ENCODE measurements at places on chromosomes 7 and 10. TPM values are rescaled to one million over a fixed set of nuclear protein-coding genes. Genes with fewer than 3 reads are reported as not detected.

GRCh38 chr10:11009471-11010308 lies 8.0 kb upstream of the CELF2 start:
- DNase-seq: no peak

GRCh38 chr10:105356626-105357025 lies 715.5 kb downstream of the SORCS3 start:
- DNase-seq: no peak

DNA sequence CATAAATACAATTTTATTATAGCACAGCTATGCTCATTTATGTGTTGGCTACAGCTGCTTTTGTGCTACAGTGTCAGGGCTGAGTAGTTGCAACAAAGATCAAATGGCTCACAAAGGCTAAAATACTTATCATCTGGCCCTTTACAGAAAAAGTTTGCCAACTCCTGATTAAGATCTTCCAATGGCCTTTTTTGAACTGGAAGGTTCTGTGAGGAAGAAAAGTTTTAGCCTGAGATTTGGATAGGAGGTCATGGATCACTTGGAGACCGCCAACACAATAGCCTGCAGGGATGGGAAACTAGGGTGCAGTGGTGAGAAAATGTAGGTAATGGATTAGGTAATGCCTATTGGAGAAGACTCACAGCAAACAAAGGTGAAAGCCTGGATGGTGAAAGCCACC lies 169.8 kb downstream of the NOC3L start:
- DNase-seq: no peak

Gene LDB3
- polyA plus RNA-seq: 0.16 TPM

- no peak for DNase-seq
These were observed 38.8 kb downstream of the ZNF783 start for GRCh38 chr7:149300620-149301285.

DNA sequence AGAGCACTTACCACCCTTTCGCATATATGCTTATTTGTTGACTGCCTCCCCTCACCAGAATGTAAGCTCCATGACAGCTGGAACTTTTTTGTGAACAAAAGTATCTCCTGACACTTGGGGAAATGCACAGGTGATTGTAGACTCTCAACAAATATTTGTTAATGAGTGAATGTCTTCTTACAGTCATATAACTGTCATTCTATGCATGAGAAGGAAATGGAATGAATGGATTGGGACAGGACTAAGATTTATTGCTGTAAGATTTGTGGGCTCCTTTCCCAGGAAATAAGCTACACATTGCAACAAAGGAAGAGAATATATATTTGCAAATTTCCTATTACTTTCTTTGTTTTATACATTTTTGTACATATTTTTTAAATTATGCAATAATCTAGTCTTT lies 48.5 kb downstream of the FEZF1 start:
- DNase-seq: no peak

DNA sequence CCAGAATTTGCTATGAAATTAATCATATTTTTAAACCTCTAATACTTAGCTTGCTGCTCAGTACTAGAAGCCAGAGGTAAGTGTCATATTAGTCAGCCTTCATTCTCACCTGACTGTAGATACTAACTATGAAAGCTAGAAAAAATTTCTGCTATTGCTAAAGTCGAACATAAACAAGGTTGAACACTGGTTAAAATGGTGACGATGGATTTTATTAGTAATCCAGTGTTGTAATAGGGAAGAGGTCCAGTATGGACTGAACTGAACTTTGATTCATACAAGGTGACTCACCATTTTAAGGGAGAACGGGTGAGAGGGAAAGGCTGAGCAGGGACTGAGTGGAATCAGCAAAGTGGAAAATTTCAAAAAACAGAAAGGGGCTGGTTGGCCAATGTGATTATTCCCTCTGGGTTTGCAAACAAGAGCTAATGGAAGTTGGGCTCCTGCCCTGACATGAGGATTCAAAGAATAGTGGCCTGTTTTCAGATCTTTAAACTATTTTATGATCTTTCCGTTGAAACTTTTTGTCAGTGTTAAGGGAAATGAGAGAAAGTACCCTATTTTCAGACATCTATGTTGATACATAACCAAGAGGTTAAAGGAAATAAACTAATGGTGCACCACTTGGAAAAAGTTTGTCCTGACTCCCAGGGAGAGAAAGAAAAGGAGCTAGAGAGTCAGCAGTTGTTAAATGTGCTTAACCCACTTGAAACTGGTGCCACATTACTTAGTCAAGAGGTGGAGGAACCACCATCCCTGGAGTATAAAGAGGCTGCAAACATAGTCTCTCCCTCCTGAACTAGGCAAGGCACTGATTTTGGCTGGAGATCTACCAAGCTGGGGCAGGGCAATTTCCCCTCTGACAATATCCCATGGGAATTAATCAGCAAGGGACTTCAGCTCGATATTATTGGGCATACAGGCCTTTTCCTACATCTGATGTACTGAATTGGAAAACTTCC lies 15.3 kb upstream of the AKR1C1 start:
- DNase-seq: no peak

DNA sequence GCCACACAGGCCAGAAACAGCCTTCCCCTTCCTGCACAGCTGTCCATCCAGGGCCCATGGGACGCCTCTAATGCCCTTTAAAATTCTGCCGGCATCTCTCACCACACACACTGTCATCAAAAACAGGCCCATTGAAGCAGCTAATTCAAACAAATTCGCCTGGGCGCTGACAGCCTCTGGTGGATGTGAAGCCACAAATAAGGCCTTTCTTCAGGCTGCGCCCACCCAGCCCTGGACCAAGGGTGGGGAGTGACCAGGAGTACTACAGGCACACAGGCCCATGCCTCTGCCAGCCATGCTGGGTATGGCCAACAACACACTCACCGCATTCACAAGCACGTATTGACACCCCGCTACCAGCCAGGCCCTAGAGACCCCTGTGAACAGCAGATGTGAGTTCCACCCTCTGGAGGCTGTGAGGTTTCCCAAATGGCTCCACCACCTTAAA lies 54.6 kb downstream of the SLIT1 start:
- DNase-seq: no peak

GRCh38 chr7:104950754-104951153 lies 63.3 kb upstream of the KMT2E start:
- no peak for DNase-seq

- DNase-seq: no peak
These were observed 39.1 kb downstream of the LHPP start for GRCh38 chr10:124500757-124501156.

GRCh38 chr10:70795613-70796012 lies 10.4 kb upstream of the TBATA start:
- no peak for DNase-seq

DNA sequence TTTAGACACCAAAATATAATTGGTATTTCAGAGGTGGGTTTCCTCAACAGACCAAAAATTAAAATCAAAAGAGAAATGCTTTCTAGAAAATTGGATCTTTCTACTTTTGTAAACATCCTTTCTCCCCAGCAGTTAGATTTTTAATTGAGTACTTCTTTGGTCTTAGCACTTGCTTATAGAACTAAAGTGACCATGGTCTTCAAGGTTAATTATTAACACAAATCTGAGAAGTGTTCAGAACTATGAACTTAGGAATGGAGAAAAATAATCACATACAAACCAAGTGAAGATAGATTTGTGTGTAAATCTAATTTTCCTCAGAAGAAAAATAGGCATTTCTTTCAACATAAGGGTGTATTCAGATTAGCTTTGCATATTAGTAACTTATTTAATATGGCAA lies 355.4 kb downstream of the ELMO1 start:
- no peak for DNase-seq

DNA sequence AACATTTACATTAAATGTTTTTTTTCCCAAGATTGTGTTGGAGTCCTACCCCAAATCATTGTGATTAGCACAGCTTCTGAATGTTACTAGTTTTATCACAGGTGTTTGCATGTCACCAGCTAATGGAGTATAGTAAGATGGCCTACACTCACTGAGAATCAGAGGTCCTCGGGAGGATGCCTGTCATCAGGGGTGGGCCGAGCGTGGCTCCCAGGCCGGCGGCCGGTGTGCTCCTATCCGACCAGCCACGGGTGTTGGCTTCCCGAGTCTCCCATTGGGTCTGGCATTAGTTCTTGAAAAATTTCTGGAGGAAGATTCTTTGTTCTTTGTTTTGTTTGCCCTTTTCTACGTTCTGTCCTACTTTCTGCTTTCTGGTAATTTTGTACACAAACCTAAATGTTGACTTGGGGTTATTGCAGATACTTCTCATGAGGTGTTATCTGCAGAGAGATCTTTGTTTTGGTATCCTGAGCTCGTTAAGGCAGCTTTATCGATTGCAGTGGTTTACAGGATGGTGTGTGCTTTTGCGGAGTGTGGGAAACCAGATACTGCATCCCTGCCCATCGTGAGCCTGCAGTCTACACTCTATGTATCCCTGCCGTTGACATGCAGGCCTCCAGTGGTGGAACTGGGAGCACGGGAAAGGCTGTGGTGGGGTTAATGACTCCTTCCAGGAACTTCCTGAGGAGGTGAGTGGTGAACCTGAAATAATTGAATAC lies 67.3 kb upstream of the DNAJB6 start:
- no peak for DNase-seq

DNA sequence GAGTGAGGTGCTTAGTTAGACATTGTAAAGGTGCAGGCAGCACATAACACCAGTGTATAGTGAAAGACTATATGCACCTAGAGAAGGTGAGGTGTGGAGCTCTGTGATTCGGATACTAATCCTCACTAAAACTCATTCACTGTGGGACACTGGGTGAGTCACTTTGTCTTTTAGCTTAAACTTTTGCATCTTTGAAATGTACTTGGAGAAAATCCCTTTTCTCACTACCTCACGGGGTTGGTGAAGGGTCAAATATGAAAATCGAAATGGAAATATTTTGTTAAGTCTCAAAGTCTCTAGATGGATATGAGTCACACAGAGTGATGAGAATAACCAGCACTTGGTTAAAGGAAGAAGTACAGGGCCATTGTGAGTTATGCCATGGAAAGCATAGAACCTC lies 38.0 kb downstream of the MDFIC start:
- DNase-seq: no peak

Gene TMEM139
- polyA plus RNA-seq: 1.7 TPM

DNA sequence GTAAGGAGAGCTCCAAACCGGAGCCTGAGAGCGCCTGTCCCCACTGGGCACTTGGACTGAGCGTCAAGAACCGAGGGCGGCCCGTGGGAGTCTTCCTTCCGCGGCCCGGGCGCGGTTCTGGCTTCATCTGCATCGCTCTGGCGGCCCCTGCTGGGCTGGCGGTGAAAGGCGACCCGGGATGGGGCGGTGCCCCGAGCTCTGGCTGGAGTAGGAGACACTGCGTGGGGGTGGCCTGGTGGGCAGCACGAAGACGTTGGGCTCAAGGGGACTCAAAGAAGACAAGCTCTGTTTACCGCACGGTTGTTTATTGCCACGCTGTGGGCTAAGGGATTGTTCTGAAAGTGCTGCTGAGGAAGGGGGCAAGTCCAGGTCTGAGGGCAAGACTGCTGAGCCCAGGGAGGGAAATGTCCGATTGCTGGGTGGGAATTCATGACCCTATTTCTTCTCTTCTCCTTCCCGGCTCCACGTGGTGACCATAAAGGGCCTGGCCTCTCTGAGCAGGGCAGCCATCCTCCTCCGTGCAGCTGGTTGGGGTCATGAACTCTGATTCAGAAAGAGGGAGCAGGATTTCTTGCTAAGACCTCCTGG lies 29.8 kb downstream of the PLAU start:
- peak; percentile 91 for DNase-seq

Gene ANLN
- polyA plus RNA-seq: 21.6 TPM

DNA sequence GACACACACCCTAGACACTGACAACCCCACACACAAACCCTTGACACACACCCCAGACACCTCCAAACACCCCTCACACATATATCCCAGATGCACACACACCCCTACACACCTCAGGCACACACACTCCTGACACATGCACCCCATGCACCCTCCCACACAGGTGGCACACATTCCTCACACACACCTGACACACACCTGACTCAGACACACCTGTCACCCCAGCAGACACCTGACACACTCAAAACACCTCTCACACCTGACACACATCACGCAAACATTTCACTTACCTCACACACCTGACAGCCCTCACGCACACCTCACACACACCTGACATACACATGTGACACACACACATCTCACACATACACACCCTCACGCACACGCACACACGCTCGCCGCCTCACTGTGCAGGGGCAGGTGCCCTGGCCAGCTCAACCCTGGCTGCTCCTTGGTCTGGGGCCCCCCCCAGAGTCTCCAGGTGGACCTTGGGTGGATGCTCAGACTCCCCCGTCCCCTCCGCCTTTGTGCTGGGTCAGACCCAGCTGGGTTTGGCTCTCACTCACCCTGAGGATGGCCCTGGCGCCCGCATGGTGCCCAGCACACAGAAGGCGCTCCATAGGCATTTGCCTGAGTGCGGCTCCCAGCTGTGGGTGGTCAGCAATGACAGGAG lies 3.1 kb upstream of the CALY start:
- DNase-seq: no peak

Gene ZFAND4
- 6.6 TPM for polyA plus RNA-seq

DNA sequence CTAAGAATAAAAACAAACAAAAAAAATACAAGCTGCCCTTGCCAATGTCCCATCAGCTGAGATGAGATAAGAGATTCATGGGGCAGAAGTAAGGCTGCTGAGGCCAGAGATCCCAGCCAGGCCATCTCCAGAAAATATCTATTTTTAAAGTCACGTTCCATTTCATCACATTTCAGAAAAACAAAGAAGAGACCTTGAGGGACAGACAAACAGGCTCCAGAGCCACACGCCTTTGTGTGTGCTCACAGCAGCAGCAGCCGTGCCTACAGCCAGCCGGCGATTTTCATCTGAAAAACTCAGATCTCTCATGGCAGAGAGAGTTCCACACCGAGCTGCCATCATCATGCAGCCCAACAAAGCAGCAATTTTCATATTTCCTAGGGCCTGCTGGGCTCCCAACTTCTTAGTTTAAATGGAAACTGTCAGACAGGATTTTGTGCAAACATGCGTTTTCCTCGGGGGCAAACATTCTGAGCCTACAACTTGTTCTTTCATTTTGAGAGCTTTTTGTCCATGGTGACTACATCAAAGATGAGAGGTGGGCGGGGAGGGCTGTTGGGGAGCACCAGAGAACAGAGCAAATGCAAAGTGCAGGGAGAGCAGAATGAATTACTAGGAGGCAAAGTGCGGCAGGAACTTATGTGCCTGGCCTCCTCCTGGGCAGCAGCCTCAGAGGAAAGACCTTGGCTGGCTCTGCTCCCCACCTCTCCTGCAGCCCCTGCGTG lies 38.8 kb downstream of the DLG5 start:
- no peak for DNase-seq

Gene TBATA
- polyA plus RNA-seq: not detected

DNA sequence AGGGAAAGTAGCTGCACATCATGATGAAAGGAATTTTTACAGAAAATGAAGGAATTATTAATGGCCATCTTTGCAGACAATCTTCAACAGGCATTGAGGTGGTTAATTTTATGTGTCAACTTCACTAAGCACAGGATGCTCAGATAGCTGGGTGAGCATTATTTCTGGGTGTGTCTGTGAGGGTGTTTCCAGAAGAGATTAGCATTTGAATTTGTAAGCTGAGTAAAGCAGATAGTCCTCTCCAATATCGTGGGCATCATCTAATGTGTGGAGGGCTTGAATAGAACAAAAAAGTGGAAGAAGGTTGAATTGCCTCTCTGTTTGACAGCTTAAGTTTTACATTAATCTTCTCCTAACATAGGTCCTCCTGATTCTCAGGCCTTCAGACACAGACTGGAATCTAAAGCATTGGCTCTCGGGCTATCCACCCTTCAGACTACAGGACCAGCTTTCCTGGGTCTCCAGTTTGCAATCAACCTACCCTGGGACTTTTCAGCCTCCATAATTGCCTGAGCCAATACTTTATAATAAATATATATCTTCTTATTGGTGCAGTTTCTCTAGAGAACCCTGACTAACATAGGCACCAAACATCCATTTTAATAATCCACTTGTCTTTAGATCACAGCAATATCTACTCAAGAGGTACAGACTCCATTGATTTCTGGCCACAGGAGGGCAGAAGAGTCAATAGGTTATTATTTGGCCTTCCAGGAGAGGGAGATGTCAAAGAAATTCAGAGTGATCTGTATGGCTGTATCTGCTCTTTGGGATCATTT lies 10.5 kb upstream of the CRPPA start:
- peak; percentile 68 for DNase-seq

Data from GM23338 (cell line).